ENCODE measurements at places on chromosomes 3 and 15.

DNA sequence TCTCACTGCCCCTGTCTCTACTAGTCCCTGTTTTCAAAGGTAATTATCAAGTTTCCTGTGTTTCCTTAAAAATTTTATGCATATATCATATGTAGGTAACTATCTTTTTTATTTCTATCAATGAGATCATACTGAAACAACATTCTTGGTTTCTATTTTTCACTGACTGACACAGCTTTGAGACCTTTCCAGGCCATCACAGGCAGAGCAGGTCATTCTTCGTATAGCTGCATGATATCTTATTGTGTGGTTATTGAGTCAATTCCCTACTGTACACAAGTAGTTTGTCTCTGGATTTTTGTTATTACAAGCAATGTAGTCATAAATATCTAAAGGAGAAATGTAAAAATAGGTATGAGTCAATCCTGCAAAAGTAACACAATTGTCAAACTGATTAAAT, 169.6 kb downstream of the CFAP20DC start:
- DNase-seq, result no peak

DNA sequence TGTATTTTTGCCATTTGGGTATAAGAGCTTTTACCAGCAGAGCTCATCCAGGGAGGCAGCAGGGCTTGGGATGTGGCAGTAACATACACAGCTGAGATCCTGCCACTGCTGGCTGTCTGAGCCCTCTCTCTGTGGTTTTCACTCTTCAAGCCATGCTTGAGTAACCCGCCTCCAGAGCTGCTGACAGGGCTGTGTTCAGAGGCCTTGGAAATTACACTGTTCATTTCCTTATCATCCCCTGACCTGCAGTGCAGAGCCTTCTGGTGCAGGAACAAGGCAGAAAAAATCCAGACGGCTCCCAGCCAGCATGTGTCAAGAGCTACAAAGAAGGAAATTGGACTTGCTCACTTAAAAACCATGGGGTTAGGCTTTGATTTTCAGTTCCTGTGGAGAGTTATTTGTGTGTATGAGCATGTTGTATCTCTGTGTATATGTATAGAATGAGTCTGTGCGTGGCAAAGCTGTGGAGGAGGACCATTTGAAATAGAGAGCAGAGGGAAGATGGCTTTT, 47.0 kb downstream of the ZNF609 start:
- peak; percentile 98 for DNase-seq

DNA sequence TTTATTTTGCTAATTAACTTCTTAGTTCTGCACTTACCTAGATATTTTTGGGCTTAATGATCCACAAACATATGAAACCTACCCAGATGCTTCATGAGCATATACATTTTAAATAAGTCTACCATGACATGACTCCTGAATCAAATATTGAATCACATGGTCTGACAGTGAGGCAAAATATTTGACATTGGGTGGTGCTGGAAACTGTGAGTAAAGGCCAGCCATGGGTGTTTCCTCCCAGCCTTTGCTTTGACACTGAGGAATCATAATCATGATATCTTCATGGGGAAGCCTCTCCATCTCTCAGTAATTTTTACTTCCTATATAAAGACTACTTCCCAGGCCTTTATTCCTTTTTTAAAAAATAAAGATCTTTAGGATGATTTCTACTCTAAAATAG, 22.8 kb upstream of the SSR3 start:
- no peak for DNase-seq

GRCh38 chr3:167318306-167318705, 61.8 kb downstream of the ZBBX start:
- DNase-seq, result peak; percentile 9

DNA sequence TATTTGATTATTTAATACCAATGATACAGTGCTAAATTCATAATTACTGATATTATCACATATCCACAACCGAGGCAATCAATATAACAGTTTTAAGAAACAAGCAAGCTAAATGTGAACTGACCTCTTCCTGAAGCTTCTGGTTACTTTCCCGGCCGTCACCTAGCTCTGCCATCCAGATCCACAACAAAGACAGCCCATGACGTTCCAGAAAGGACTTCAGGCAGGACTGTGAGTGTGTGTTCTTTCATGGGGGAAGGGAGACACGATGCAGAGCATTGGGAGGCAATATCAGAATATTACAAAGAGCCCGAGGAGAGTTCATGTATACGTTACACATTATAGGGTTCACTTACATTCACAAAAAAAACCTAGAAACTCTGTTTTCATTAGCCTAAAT, 77.8 kb downstream of the SETD2 start:
- no peak for DNase-seq

DNA sequence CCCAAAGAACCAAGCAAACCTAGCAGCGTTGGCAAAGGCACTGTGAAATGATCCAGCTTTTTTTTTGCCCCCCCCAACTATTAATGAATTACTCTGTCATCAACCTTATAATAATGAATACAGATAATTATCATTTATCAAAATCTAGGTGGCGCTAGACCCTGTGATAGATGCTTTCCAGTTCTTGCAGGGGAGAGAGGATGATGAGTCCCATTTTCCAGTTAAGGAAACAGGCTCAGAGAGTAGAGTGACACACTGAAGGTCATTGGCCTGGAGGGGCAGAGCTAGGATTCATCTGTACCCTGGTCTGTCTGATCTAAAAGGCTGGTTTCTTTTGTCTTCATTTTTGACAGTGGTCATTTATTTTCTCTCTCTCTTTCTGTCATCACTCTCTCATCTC, 5.0 kb downstream of the ACOX2 start:
- no peak for DNase-seq

DNA sequence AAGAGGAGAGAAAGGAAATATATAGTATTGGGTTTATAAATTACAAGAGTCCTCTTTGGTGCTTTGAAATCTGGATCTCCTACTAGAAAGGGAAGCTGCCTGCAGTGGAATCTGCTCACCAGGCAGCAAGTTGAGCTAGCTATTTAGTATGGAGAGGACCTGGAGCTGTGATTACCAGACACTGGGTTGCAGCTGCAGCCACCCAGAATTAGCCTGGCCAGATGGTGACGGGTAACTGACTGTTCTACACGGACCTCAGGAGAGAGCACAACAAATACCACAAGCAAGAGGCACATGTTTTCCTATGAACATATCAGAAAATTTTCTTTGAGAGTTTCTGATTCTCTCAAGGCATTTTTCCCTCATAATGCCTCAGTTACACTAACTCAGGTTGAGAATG, 46.5 kb downstream of the SYNPR start:
- DNase-seq, result no peak

Data from KBM-7 (cell line).